ENCODE measurements at places on chromosomes 2 and 18.

- DNase-seq: no peak
Observed at GRCh38 chr2:231383416-231384108, 11.9 kb upstream of the B3GNT7 start.

DNA sequence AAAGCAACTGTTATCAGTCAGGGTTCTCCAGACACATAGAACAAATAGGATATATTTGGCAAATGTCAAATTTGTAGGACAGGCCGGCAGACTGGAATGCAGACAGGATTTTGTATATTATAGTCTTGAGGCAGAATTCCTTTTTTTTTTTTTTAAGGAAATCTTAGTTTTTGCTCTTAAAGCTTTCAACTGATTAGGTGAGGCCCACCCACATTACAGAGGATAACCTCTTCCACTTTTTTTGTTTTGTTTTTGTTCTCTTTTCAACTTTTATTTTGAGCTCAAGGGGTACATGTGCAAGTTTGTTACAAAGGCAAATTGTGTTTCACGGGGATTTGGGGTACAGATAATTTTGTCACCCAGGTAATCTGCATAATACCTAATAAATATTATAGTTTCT, 350.2 kb upstream of the CHAC2 start:
- no peak for DNase-seq

GRCh38 chr2:142974288-142975024, 97.0 kb downstream of the KYNU start:
- peak; percentile 39 for DNase-seq

DNA sequence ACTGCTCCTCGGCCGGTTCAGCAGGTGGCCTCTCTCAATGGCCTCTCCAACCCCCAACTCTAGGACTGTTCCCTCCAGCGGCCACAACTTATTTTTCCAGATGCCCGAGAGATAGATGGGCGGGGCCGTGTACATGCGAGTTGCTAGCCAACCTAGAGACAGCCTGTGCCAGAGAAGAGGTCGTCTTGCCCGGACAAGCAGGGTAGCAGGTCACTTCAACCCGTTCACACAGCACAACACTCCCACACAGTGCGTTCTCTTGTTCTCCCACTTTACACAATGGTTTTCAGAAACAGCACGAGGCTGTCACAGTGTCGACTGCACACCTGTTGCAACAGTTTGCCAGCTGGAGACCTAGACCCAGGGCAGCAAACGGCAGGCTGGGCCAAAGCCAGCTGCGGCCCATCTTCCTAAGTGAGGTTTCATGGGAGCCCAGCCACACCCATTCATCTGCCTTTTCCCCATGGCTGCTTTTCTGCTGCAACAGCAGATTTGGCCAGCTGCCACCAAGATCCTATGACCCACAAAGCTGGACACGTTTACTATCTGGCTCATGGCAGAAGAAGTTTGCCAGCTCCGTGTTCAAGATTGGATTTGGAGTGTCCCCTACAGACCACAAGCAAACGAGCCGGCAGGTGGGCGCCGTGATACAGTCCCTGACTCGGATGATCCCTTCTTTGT, 7.3 kb upstream of the PRLH start:
- DNase-seq: peak; percentile 90

DNA sequence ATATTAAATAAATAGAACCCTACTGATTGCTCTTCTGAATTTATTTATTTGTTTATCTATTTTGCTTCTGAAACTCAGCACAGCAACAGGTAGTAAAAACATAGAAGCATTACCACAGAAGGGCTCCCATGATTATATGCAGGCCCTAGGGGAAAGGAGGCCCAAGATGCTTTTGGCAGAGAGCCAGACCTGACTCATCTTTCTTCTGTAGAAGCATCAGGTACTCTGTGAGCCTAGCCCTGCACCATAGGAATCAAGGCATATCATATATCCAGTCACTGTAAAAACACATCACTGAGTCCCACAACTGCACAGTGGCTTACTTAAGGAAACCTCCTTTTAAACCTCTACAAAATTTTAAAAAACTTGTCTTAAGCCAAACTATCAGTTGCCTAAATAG, 1.8 kb downstream of the SCN9A start:
- peak; percentile 88 for DNase-seq

DNA sequence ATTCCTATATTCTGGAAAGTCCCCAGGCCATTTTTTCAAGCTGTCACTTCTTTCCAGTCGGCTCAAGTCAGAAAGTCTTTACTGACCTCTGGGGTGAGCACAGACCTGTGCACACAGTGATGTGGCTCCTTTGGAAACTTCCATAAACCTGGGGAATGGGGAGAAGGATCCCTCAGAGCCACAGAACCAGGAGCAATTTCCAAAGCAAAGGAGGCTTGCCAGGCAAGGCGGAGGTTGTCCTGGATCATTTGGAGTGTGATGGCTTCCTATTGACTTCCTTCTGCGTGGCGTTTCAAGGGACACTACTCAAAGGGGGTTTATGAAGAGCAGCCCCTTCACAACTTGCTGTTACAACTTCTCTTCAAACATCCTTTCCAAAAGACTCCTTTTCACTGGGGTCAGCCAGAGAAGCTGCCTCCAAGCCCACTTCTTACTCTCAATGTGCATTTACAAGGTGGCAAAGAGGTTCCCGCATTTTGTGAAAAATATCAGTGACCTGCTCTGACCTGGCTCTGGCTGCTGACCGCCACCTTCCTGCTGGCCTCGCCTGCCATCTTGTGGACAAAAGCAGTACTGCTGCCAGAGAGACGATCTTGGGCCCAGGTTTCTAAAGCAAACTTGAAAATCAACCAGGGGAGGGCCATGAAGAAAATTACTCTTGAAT, 18.2 kb upstream of the TMEM247 start:
- peak; percentile 67 for DNase-seq

DNA sequence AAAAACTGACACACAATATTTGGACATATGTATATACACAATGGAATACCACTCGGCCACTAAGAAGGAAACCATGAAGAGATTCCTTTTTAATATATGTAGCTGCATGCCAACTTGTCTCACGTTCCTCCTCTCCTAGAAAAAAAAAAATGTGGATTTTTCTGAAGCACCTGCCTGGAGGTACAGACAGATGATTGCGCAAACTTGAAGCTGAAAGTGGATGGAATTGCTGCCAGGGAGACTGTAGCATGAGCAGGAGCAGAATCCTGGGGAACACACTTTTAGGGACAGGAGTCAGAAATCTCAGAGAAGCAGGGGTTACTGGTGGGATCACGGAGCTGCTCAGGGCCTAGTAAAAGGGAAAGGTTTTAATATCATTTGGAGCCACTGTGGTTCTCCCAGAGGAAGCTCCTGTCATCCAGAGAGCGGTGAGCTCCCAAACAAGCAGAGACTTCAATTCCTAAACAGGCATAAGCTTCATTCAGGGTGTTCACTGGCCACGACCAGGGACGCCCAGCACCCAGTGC, 640 bp upstream of the SPR start:
- no peak for DNase-seq

GRCh38 chr2:127526132-127527000, at the start of gene IWS1:
Gene IWS1 (minus strand): TSS chr2:127526489. CDS start chr2:127526208, 281 bp downstream.
- peak; percentile 95 for DNase-seq

DNA sequence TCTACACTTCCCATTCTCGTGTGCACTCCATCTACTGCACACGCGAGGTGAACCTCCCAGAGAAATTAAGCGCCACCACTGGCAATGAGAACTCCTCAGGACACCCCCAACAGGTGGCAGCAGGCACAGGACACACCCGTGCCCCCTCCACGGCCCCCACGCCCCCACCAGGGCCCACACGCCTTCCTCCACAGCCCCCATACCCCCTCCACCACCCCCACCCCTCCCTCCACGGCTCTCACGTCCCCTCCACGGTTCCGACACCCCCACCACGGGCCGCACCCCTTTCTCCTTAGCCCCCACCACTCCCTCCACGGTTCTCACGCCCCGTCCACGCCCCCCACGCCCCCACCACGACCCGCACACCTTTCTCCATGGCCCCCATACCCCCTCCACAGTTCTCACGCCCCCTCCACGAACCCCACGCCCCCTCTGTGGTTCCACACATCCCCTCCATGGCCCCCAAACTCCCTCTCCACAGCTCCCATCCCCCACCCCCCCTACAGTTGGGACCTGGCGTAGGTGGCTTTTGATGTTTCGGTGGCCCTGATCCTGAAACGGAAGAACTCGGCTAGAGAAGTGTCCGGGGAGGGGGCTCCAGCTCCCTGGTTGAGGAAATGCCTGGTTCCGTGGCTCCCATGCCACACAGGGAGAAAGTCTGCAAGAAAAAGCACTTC, 110.8 kb downstream of the ZNF516 start:
- no peak for DNase-seq

- peak; percentile 10 for DNase-seq
Observed at GRCh38 chr2:88692187-88692586, 714 bp downstream of the RPIA start.

DNA sequence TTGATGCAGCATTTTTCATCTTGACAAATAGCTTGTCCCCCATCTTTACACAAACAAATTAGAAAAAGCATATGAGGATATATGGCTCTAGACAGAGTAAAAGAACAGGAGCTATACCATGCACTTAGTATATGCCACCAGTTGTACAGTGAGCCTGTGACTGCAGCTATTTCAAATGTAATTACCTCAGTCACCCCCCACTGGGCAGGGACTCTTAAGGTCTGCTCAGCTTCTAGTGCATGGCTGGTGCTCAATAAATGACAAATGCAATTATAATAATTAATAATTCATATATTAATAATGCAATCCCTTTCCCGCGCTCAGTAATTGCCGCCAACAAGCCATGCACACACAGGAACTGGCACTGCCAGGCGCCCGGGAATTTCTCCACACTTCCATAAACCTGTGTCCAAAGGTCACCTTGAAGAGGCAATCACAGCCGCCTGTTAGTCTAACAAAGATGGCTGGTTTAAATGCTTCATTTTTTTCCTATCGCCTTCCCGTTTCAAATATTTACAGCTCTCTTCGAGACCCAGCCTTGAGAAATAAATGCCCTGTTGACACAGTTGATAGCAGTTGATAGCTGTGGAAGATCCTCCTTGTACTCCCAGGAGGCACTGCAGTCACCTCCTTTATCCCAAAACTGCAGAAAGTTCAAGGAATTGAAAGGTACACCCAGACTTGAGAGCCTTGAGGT, 156.6 kb downstream of the INO80D start:
- DNase-seq: no peak

- DNase-seq: no peak
Observed at GRCh38 chr2:199335502-199335901, 122.2 kb downstream of the SATB2 start.
